ENCODE measurements at places on chromosomes 1 and 21.

DNA sequence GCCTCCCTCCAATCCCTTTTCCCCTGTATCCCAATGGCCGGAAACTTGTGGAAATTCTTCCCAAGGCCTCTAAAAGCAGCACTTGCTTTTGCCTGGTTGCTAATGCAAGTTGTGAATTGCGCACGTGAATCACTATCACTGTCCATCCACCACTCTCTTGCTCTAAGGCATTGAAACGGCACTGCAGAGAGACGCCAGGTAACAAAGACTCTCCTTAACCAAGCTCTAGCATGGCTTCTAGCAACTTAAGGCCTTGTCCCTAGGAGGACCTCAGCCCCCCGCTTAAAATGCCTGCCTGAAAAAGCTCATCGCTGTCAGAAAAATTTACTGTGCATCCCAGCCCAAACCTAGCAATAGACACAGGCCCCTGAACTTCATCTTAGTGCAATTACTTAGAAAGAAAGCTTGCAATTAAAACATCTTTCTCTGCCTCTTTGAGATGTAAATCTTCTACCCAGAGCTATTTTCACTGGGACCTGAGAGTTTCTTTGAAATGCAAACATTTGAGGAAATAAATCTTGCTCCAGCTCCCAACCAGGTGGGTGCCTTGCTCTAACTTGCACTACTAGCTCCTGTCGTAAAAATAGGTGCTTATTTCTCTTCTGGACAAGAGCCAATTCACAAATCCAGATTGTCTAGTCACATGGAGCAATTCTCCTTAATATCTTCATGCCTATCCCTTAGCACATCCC, 32.9 kb upstream of the ITLN2 start:
- DNase-seq, result no peak

- DNase-seq, result no peak
Observed at GRCh38 chr1:203088441-203088840, 2.6 kb upstream of the MYOG start.

- no peak for DNase-seq
Observed at GRCh38 chr1:207748737-207749528, 2.9 kb upstream of the CD46 start.

GRCh38 chr1:76140227-76140626, 65.7 kb downstream of the ST6GALNAC3 start:
- DNase-seq, result no peak

DNA sequence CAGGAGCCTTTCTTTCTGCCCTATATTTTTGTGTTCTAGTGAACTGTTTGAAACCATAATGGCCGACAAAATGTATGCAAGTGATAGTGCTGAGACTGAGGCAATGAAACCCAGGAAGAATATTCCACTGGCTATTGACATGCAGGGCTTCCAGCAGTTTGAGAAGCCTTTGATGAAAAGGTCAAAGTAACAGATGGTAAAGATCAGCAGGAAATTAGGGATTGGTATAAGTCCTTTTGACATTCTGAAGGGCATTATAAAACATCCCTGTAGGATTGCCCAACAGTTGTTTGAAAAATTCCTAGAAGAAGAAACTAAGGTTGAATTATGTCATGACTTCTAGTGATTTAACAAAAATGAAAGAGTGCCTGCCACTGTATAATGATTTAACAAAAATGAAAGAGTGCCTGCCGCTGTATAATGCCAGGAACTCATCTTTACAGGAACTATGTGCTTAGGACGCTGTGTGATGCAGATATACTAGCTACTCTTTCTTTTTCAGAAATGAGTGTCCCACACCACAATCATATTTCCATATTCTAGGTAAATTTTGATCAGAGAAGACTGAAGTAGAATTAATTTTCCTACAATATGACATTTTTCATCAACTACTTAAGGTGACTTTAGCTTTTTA, 283.9 kb upstream of the ST6GALNAC5 start:
- no peak for DNase-seq

GRCh38 chr1:43405219-43405875, 15.6 kb downstream of the SZT2 start:
- DNase-seq, result no peak

DNA sequence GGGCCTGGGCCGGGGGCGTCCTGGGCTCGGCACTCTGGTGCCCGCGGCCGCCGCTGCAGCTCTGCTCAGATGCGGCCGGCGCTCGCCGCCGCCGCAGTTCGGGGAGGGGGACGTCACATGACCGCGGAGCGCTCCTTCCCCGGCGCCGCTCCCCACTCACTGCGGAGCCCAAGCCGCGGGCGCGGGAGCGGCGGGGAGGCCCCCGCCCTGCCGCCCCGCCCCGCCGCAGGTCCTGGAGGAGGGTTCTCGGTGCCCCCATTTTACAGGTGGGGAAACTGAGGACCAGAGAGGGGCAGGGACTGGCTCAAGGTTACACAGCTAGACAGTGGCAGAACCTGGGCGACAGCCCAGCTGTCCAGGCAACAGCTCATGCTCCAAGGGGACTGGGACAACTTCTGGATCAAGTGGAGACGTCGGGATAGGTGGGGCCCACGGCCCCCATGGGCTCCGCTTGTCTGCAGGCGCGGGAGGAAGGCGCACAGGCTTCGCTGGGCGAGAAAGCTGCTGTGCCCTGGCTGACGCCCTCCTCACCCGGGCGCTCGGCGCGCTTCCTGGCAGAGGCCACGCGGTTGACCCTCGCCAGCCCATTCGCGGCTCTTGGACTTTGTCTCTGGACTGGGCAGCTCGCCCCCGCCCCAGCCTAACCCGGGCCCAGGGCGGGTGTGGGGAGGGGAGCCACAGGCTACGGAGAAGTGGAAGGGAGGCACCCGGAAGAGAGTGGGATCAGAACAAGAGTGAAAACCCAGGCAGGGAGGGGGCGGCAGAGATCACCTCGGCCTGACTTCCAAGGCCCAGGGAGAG, at the start of gene RAP1GAP:
Gene RAP1GAP, minus strand, starts transcription at position 100 of the 801 bp plus-strand sequence. CDS start 49,325 bp downstream, outside the sequence.
- DNase-seq, result no peak

GRCh38 chr1:165152727-165153126, 203.8 kb downstream of the LMX1A start:
- DNase-seq, result no peak

- no peak for DNase-seq
Observed at GRCh38 chr1:221241157-221241556, 361.9 kb downstream of the HLX start.

- DNase-seq, result no peak
Observed at GRCh38 chr1:175132436-175132835, 60.1 kb downstream of the KIAA0040 start.

GRCh38 chr1:65440915-65441314, 20.4 kb downstream of the LEPR start:
- DNase-seq, result no peak

DNA sequence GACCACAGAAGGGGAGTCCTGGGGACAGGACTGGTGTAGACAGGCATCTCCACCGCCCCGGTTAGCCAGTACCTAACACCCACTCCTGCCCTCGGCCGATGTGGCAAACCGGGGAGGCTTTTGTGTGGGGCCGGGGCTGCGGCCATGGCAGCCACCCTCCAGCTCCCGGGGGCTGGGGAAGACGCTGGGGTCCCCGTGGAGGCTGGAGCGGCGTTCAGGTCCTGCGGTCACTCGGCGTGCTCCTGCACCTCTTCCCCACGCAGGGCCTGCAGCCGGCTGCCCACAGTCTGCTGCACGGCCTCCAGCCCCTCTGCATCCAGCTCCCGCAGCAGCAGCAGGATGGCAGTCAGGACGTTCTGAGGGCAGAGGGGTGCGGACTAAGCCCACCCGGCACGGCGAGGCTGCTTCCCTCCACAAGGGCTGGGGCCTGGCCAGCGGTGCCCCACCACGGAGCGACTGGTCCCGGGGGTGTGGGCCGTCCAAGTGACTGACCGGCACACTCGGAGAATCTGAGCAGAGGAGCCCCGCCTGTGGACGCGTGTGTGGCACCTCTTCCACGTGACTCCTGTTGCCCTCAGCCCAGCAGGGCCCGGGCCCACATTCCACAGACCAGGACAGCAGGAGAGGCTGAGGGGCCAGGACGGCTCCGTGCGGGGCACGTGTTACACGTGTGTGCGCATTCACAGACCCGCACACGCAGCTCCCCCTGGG, 9.1 kb downstream of the CFAP410 start:
- no peak for DNase-seq

DNA sequence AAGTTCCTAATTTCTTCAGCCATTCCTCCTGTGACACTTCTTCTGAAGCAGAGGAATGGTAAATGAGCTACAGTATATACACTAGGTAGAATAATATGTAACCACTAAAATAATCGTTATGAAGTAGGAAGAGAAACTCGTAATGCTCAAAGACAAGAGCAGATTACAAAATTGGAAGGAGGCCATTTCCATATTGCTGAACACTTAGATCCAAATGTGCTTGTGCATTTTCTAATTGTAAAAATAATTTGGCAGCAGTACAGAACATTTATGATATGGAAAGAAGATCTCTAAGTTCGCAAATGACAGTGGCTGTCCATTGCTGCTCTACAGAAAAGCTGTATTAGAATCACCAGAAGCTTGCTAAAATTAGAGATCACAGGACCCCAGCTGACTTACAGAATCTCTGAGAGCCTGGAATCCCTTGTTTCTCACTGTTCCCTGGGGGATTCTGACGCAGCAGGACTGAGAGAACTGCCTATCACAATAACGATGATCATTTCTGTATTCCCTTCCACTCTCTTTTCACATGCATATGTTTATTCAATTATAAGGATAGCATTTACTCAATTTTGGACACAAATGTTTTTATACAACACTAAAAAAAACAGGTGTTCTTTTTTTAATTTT, 242.1 kb downstream of the OMA1 start:
- DNase-seq, result no peak

- no peak for DNase-seq
Observed at GRCh38 chr1:244427647-244428046, 24.1 kb downstream of the ADSS2 start.

DNA sequence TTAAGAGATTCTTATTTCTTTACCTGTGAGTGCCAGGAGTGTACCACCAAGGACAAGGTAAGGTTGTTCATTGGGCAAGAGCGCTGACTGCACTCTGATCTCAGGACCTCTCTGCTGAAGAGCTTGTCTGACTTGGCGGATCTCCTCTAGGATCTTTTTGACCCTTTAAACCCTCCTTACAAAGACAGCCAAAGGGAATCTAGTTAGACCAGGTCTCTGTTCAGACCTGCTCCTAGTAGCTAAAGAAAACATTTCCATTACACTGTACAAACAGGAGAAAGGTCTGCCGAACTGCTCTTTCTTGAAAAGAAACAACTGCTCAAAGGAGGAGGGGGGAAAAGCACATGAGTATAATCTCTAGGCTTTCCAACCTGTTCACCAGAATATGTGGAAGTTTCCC, 49.3 kb downstream of the SMYD2 start:
- no peak for DNase-seq

DNA sequence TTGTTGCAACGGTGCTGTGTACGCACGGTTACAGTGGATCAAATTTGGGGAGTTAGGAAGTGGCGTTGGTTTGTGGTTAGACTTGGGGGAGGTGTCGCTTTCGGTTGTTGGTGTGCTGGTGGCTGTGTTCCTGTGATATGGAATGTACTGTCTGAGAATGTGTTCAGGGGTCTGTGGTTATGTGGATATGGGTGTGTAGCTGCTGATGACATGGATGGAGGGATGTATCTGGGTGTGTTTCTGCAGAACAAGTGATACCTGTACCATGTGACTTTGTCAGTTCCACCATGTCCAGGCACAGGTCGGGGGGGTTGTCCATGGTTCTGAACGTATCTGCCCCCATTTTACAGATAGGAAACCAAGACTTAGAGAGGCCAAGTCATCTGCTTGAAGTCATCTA, 22.7 kb downstream of the PAX7 start:
- no peak for DNase-seq

GRCh38 chr1:114153261-114154145, at the start of gene SYT6:
SYT6 (minus strand) TSS chr1:114153869; CDS start chr1:114153772, 97 bp downstream.
- no peak for DNase-seq

GRCh38 chr1:43387976-43388599, 1.5 kb downstream of the MED8 start:
- no peak for DNase-seq

DNA sequence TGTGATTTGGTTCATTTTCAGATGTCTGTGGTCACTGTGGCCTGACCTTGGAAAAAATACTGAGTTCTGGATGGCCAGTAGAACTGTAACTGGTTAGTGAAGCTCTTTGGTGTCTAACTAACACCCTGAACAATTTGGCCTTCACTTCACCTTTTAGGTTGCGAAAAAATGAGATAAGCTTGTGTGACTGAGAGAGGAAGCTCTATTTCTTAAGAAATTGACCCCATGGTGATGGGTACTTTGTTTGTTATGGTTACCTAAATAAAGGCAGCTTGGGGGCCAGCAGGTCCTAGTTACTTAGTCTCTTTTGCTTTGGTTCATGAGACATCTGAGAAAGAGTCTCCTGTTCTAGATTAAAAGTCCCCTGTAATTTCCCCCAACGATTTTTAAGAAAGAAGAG, 181.6 kb downstream of the ZNF326 start:
- no peak for DNase-seq

GRCh38 chr1:241722947-241723346, 70.9 kb downstream of the WDR64 start:
- DNase-seq, result no peak

GRCh38 chr1:199857108-199857507, 170.4 kb upstream of the NR5A2 start:
- no peak for DNase-seq

DNA sequence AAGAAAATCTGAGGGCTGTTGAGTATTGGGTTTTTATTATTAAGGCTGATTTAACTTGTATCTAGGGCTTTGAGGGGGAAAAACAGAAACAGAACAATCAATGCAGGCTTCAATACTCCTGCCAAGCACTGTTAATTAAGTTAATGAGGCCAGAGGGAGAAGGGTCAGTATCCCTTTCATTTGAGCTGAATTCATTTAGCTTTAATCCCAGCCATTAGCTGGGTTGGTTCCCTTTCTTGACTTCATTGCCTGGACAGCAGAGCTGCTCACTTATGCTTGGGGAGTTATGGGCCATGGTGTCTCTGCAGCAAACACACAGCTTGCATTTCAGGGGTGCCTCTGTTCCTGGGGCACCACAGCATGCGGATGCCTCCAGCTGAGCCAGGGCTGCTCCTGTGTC, 16.3 kb downstream of the TLR5 start:
- no peak for DNase-seq

- DNase-seq, result no peak
Observed at GRCh38 chr1:201999625-202000238, 10.7 kb upstream of the ELF3 start.

DNA sequence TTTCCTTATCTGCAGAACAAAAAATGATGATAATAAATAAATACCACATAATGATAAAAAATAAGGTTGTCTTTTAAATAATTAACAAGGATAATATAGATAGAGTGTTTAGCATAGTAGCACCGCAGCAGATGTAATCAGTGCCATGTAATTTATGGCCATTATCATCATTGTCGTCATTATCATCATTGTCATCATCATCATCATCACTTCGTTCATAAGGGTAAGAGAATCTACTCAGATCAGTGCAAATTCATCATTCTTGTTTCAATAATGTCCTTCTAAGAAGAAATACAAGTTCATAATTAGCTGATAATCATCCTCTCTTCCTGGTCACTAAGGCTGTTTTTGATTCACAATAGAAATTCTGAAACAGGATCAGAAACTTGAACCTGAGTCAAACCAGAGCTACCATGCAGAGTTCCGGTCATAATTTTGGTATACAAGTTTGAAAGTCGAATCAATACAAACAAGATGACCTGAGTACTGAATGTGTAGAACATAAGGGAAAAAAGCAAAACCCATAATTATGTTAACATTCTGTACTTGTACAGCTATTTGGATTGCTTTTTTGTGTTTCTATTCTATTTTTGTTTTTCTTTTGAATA, 172.0 kb downstream of the LRRC40 start:
- no peak for DNase-seq
